Foreskin keratinocyte (primary cell): ENCODE measurements at places on chromosomes 1 and 21.

- DNase-seq: no peak
These were observed 12.2 kb downstream of the ZNF697 start for GRCh38 chr1:119635811-119636390.

- DNase-seq: no peak
These were observed 20.1 kb downstream of the CFHR5 start for GRCh38 chr1:196997423-196997822.

DNA sequence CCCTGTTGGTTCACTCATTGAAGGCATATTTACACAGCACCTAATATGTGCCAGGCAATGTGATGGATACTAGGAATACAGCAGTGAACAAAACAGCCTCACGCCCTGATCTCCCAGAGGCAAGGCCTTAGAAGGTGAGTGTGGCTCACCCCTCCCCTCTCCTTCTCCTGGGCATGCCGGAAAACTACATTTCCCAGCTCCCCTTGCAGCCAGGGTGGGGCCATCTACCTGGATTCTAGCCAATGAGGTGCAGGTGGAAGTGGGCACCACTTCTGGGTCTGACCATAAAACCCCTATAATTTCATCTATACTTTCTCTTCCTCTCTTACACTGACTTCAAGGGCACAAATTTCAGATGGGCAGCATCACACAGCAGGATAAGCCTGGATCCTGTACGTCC, 63.8 kb downstream of the FBXO2 start:
- no peak for DNase-seq

DNA sequence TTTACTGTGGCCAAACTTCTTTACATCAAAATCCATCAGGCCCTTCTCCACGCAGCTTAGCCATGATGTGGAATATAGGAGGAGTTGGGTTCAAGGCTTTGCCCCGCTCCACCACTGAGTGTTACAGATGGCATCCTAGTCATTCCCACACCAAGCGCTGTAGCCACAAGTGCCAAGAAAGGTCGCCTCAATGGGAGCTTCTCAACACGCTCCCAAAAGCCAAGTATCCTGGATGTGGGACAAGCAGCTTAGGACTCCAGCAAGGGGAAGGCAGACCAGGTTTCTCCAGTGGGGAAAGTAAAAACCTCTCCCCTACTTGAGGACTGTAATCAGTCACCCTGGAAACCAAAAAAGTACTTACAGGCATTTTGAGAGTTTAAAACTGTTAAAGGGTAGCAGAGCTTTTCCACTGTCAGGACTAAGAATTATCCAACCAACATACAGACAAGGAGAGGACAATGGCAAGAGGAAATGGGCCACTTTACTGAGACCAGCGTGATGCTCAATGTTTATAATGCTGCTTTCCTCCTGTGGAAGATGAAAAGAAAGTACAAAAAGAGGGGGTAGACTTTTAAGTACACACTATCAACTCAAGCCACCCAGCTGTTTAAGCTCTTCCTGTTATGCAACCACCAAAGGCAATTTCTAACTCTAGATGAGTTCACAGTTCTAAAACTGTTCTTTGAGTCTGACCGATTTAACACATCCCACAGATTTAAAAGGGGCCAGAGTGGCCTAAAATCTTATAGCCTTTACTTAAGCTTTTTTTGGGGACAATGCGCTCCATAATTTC, 120.7 kb upstream of the KRTAP19-8 start:
- DNase-seq: no peak

- no peak for DNase-seq
These were observed at the start of gene C1QC for GRCh38 chr1:22643381-22643780. Gene C1QC (plus strand): TSS chr1:22643633. CDS start chr1:22644024, 391 bp downstream.

- DNase-seq: no peak
These were observed 56.4 kb downstream of the ELK4 start for GRCh38 chr1:205575294-205575885.

GRCh38 chr1:209929751-209930150, 8.3 kb upstream of the SYT14 start:
- no peak for DNase-seq

- no peak for DNase-seq
These were observed 28.4 kb downstream of the PPP2R5A start for GRCh38 chr1:212313616-212314015.

DNA sequence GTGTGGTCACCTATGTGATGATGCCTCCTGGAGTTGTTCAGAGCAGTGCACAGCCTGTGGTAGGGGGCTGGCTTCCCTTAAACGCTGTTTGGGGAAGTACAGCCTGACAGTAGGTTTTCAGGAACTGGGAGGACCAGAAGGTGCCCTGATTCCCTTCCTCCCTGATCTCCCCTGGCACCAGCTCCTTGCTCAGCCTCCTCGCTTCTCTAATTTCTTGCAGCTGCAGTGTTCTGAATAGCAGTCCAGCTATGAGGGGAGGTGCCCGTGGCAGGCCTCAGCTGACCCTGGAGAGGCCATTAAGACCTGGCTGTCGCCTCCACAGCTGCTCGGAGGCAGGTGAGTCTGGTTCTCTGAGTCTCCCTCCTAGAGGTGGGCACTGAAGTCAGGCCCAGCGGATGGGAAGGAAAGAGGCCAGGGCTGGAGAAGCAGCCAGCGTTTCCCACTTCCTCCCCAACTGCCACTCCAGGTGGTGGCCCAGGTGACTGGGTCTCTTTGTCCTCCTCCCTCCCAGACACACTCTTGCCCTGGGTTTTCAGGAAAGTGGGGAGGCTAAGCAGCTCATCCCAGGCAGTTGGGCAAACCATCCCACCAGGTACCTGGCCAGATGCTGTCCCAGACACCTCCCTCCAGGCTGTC, 52.0 kb upstream of the RPL11 start:
- no peak for DNase-seq

GRCh38 chr1:169795687-169796086, 980 bp upstream of the METTL18 start:
- peak; percentile 15 for DNase-seq

DNA sequence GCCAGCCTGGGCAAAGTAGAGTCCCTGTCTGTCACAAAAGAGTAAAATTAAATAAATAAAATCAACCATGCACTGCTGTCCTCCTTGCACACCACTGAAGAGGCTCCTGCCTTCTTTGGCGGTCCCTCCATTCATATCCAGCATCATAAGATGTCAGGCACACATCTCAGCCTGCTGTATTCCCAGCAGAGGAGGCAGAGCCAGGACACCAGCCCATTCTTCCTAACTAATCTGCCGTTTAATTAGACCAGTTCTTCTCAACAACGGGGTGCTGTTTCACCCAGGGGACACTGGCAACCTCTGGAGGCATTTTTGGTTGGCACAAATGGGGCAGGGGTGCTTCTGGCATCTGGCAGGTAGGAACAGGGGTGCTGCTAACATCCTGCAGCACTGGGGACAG, 119.7 kb downstream of the ETS2 start:
- DNase-seq: no peak

DNA sequence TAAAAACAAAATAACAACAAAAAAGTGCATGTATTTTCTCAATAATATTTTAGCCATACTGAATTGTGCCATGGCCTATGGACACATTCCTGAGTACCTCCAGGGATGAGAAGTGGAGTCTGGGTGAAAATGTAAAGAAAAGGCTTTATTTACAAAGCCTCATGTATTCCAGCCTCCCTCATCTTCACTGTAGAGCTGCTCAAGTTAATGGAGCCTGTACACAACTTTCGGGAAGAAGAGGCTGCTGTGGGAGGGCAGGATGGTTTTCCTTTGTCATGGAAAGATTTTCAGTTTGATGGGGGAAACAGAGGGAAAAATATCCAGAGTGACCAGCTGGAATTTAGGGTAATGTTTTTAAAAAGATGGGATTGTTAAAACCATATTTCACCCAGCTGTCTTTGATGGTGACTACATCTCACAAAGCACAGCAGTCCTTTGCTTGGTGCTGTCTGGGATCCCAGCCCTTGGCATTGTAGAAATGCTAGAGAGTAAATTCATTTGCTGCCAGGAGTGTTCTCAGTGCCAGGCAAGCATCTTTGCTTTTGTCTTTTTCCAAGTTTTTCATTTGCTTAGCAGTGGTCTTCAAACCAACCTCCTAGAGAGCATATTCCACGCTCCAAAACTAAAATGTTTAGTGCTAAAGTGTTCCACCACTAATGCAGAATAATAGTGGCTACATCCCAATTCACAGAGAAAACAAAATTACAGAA, 54.9 kb downstream of the DPT start:
- no peak for DNase-seq

DNA sequence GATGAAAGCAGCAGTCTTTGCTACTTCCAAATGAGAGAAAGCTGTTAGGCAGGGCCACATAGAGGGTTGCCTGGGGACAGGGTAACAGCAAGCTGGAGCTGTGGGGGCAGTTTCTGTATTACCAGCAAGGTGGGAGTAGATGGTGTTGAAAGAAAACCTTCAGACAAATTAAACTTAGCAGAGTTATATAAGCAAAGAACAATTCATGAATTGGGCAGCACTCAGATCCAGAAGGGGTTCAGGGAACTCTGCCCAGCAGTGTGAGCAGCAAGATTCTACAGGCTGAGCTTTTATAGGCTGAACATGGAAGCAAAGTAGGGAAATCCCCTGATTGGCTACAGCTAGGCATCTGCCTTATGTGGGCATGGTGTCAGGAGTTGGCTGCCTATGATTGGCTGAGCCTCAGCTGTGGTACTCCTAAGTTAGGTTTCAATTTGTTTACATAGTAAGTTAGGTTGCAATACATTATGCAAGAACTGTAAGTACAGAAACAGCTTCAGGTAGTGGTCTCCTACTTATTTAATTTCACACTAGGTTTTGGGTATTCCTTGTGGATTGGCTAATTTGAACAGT, 64.1 kb upstream of the TMPRSS2 start:
- DNase-seq: no peak

DNA sequence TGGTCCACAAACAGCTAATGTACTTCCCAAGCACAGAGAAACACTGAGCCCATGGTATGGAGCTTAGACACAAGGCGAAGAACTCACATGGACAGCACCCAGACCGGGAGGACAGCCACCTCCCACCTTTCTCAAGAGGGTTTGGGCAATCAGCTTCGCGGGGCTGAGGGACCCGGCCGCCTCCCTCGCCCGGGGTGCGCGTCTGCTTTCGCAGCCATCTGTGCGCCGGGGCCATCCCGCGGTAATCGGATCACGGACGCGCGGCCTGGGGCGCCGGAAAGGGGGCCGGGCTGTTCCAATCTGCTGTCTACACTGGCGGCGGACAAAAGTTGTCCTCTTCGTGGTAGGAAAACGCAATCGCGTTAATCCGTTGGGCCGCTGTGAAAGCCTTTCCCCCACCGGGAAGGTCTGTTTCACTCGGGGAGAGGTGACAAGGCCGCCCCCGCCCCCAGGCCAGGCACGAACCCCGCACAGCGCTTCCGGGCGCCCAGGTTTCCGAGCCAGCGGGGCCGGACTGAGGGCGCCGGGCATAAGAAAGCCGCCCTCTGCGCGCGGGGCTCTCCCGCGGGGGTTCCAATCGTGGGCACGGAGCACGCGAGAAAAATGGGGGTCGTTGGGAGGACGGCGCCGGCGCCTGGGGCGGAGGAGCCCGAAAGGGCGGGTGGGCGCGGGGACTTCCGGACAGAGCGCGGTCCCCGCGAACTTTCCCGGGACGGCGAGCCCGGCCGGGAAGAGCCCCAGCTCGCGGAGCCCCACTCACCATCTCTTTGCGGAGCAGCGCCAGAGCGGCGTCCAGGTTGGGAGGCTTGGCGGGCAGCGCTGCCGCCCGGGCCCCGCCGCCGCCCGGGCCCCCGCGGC, 664 bp downstream of the FAM89A start:
- DNase-seq: no peak

DNA sequence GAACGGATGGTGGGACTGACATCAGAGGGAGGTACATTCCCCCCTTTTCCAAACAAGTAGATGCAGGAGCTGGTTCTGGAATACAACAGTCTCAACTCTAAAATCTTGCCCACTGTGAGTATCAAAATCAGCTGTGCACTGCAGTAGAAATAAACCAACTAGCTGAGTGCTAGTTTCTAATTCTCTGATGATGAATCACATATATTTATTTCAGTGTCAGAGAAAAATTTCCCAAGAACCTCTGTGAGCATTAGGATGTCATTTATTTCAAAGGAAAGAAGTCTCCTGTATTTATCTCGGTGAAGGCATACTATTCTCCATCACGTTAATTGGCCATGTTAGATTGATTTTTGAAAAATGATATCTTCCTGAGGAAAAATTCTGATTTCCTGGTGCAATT, 67.1 kb downstream of the LHX9 start:
- DNase-seq: peak; percentile 43

DNA sequence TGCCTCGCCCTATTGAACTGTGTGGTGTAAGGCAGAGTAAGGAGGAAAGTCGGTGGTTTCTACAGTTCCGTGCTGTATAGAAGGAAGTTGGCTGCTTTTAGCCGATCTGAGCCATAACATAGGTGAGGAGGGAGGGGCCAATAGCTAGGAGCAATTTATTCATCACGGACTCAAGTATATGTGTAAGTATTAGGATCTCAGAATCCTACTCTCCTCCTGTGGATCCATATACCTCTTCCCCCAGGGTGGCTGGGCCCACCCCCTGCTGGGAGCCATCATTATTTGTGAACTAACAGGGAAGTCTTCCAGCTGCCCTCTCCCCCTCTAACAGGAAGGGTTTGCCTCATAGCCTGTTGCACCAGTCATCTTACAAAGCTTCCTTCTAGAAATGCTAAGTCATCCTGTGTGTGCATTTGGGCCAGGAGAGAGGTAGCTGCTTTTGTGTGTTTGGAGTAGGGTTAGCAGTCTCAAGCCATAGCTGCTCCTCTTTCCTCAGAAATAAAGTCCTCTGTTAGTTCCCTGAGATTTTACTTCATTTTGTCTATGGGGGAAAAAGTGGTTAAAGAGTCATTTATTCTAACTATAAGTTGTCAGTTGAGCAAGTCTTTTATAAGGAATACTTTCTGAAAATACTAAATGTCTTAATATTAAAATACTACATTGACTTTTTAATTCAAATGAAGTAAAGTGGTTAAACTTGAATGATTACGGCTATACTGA, 14.9 kb upstream of the CENPS start:
- no peak for DNase-seq
